ENCODE measurements at places on chromosomes 4 and X.

GRCh38 chrX:112614640-112615039 is 65.1 kb downstream of the LHFPL1 start:
- DNase-seq: no peak

GRCh38 chrX:9135901-9136510 is 102.1 kb upstream of the FAM9B start:
- DNase-seq: no peak

DNA sequence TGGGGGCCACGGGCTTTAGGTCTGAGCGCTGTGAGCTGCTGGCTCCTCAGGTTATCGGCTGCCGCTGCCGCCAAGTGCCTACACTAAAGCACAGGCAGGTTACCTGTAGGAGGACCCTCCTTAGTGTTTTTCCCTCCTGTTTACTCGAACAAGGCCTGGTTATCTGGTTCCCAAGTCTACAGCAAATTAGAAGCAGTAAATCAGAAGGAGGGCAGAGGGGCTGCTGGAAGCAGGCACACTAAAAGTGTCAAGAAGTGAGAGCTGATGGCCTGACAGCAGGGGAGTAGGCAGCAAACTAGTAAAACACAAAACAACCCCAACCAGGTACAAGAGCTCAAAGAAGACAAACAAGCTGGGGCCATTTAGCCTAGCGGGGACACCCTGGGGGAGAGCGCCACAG is 125.0 kb upstream of the PJA1 start:
- DNase-seq: no peak

GRCh38 chr4:156169861-156170260 is 216.2 kb upstream of the CTSO start:
- DNase-seq: no peak

- no peak for DNase-seq
Observed at GRCh38 chr4:111466811-111467604, 678.2 kb upstream of the FAM241A start.

GRCh38 chrX:148600131-148600530 is 99.7 kb downstream of the AFF2 start:
- no peak for DNase-seq

DNA sequence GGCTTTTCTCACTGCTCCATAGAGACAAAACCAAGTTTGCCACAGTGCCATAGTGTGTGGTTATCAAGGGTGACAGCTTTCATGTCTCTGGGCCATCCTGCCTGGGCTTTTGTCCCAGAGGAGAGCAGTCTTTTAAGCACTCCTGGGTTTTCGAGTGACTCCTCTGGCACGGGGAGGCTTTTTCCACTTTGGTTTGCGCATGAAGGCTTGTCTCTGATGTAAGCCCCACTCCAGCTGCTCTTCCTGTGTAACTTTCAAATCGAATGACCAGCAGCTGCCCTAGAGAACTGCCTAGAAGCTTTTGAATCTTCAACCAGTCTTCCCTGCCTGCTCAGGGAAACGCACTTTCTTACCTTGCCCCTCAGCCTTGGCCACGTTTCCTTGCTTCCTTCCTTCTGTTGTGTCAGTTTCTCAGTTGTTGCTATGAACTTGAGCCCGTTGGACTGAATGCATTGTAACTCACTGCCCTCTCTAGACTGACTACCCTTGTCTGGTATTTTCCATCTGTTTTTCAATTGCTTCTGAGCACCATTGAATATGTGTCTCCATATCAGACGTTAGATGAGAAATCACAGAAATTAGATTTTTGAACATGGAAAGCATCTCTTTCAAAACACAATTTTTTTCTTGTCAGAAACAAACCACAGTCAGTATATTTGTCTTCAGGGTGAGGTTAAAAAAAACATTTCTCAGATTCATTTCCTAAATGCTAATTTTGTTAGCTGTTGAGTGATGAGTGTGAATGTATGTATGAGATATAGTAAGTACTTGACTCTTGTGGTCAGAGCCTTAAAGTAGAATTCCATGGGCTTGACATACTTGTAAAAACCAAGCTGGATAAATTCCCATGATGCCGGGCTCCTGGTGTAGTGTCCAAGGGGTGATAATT is 45.3 kb downstream of the SLC9A6 start:
- DNase-seq: peak; percentile 6

DNA sequence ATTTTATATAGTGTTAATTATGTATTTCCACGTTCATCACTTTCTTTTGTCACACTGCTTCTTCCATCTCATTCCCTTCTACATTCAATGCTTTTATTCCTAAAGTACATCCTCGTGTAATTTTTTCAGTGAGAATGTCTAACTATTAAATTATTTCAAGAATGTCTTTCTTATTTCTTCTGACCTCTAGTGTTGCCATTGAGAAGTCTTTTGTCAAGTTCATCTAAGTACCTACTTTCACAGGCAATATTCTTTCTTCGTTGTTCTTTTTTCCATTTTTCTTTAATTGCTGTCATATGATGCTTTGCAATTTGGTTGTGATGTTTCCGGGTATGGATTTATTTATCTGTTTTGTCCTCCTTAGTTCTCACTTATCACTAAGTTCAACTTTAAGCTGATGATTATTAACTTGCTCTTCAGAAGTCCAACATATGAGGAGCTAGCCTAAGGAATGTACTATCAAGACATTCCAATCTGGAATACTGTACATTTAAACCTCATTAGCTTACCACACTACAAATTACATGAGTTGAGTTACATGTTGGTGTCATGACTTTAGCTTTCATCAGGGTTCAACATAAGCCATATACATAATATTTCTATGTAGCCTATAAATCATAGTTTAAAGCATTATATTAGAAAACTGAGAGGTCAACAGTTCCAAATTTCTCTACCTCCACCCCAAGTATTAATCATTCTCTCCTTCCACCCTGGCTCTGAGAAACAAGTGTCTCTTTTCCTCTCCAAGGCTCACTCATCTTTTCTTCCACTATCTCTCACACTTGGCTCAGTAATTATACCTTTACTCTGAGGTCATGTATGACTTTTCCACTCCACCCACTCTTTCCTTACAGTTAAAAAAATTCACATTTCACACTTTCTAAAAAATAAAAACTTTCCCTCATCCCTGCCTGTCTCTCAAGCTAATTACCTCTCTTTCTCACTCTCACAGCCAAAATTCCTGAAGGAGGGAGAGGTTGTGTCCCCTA is 81.5 kb downstream of the COX18 start:
- DNase-seq: no peak

- no peak for DNase-seq
Observed at GRCh38 chrX:54885740-54886139, 34.9 kb upstream of the TRO start.

- no peak for DNase-seq
Observed at GRCh38 chr4:109412776-109413175, 20.8 kb upstream of the SEC24B start.

DNA sequence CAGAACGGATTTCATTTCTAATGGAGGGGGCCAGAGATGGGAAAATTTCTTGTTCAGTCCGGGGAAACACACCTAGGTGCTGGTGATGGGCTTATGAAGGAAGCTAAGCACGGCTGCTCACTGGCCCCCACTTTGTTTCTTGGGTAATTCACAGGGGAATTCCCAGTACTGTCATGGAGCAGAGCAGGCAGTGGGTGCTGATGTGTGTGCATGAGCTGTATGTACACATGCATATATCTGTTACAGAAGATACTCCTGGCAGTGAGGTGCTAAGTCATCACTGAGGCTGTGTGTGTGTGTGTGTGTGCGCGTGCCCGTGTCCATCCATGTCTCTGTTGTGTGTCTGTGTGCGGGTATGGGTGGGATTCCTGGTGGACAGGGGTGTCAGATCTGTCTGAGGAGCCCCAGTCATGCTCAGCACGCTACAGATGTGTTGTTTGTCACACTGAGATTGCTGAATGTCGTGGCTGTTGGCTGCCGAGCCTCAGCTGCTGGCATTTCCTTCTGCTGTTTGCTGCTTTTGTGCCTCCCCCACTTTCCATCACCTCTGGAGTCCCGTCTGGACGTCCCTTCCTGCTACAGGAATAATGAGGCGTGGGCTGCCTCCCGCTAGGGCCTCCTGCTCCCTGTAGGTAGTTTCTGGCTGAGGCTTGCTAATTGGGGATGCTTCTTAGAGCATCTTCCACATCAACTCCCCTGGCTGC is 53.3 kb downstream of the JADE1 start:
- no peak for DNase-seq

GRCh38 chr4:3727847-3728469 is 38.2 kb upstream of the ADRA2C start:
- DNase-seq: no peak

DNA sequence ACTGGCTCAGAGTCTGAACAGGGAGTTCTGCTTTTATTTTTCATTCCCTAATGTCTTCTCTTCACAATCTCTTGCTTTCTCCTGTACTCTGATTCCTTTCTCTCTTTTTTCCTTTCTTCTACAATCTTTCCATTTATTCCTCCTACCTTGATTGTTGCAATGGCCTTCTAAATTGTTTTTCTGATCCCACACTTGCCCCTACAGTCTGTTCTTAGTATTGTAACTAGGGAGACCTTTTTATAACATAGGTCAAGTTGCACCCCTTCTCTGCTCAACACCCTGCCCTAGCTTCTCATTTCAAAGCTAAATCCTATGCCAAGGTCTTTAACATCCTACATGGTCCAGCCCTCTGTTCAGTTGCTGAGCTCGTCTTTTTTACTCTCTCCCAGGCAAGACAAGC is 277.9 kb downstream of the GBA3 start:
- DNase-seq: no peak

DNA sequence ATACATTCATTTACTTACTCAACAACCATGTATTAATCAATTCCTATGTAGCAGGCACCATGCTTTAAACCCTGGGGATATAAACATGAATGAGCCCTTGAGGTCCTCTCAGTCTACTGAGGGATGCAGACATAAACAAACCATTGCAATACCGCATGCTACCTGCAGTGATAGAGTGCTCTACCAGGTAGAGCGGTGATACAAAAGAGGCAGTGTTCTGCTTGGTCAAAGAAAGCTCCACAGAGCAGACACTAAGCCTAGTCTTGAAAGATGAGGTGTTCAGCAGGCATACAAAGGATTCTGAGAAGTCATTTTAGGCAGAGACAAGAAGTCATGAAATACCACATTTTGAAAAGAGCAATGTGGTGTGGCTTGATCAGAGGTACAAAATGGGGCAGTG is 26.9 kb upstream of the AMOT start:
- no peak for DNase-seq

- DNase-seq: no peak
Observed at GRCh38 chr4:185119927-185120630, 23.0 kb upstream of the SLC25A4 start.

DNA sequence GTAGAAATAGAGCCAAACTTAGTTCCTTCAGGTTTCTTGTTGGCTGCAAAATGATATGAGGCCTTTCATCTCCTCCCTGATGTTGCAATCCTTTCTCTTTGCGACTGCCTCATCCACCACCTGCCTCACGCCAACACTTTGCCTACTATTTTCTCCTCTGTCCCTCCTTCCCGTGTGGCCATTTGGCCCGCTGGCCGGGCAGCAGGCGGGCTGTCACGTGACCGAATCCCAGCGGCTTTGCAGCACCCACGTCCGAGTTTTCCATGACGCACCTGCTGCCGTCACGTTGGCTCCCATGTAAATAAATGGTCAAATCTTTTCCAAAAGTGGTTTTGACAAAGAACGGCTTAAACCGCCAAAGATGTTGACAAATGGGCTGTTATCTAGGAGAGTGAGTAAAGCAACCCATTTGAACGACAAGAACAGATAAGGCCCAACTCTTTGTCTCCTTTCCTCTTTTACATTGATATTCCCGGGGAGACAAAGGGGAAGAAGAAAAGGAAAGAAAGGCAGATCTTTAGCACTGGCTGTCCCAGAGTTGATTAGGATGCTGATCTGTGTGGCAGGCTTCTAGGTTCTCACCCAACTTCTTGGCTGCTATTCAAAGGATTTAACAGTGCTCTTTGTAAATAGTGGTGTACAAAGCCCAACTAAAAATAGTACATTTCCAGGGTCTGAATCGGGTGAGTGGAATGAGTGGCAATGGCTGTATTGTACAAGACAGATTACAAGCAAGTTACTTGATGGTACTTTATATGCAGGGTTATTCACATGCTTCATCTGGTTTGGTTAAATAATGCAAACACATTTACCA is 174.2 kb upstream of the JADE1 start:
- peak; percentile 66 for DNase-seq

DNA sequence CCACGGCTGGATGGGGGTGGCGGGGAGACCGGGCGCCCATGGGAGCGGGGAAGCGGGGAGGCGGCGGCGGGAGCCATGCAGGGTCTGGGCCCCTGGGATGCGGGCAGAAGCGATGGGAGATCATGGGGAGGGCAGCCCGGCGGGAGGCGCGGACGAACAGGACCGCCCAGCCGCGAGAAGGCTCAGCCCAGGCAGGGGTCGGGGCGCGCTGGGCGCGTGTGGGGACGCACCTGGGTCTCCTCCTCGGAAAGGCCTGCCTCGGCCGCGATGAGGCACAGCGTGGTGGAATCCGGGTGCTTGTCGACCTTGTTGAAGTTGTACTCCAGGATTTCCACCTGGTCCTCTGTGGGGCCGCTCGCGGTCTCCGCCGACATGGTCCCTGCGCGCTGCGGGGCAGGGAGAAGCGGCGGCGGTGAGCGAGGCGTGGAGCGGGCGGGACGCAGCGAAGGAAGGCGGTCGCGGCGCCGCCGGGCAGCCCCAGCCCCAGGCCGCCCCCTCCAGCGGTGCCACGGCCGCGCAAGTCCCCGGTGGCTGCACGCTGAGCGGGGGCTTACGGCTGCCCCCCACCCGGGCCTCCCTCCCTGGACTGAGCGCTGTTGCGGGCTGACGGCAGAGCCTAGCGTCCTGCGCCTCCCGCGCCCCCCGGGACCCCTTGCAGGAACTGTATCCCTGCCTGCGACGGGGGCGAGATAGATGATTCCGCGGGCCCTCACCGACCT is 25.3 kb downstream of the HOPX start:
- DNase-seq: no peak

DNA sequence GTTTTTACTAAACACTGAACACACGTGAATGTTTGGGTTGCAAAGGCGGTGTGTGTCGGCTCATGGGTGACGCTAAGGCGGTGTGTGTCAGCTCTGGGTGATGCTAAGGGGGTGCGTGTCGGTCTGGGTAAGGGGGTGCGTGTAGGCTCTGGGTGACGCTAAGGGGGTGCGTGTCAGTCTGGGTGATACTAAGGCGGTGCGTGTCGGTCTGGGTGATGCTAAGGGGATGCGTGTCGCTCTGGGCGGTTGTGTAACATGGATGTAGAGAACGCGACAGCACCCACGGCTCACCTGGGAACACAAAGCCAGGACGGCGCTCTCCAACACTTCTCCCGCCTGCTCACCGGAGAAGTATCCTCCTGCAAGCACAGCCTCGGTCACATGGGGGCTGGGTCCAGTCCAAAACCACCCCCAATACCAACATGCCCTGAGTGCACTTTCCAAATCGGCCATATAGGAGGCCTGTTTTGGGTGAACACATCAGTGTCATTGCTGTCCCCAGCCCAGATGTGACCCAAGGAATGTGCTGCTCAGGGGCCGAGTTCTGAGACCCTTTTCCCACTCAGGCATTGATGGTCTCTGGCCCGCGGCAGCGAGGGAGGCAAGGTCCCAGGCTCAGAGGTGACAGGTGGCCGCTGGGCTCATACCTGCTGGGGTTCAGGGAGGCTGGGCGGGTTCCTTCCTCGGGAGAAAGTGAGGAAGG is 67.1 kb downstream of the ACOX3 start:
- DNase-seq: no peak

GRCh38 chrX:31384471-31384870 is 312.6 kb upstream of the FTHL17 start:
- DNase-seq: peak; percentile 1

All from substantia nigra (tissue), 51 donors.